ENCODE measurements at places on chromosomes 4 and X.

- no peak for DNase-seq
Observed at GRCh38 chrX:78011846-78012245, 42.4 kb upstream of the PGAM4 start.

DNA sequence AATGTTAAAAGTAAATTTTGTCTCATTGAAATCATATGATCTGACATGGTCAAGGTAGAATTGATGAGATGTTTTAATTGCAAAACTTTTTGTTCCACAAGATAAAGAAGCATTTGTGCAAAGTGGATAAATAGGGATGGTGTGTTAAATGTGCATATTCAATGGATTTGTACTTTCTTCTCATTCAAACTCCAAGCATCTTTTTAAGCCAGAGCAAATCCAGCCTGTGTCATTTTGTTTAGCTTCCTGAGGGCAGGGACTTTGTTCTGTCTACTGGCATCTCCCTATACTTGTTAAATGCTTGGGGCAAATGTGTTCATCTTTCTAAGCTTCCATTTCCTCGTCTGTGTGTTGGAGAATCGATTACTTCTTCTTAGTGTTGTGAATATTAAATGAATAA, 200.3 kb downstream of the SLIT2 start:
- DNase-seq, result no peak

GRCh38 chr4:85475631-85476233, 782 bp downstream of the ARHGAP24 start:
- DNase-seq, result no peak

DNA sequence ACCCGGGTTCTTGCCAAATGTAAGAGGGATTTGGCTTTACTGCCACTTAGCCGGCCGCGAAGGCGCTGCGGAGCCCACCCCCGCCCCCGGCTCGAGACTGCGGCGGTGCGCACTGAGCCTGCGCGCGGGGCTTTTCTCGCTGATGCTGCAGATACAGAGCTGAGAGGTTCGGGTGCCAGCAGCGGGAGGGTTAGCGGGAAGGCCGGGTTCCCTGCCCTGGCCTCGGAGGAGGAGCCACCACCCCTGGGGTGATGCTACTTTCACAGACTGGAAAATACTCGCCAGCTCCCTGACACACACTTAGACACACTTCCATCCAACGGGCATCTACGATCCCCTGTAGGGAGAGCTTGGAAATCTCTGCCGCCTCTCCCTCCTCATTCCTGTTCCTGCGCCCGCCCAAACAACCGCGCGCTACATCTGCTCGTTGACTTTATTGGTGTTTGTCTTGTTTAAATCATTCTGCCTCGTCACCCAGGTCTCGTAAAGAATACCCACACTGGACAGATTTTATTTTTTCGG, 2.1 kb upstream of the PCDH7 start:
- DNase-seq, result no peak

DNA sequence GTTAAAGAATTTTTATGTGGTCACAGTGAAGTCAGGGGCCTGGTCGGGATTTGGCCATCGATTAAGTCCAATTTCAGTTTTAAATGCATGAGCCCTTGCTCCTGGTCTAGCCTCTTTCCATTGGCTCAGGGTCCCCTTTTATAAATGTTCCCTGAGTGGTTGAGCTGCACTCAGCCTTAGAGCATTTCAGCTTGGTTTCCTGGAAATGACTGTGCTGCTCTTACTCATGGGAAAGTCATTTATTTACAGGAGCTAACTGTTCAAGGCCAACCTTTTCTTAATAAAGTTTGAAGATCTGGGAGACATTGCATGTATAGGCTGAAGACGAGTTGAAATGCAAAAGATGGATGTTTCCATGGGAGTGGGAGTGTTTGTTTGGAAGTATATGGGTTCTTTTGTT, 98.8 kb upstream of the CLNK start:
- DNase-seq, result no peak

DNA sequence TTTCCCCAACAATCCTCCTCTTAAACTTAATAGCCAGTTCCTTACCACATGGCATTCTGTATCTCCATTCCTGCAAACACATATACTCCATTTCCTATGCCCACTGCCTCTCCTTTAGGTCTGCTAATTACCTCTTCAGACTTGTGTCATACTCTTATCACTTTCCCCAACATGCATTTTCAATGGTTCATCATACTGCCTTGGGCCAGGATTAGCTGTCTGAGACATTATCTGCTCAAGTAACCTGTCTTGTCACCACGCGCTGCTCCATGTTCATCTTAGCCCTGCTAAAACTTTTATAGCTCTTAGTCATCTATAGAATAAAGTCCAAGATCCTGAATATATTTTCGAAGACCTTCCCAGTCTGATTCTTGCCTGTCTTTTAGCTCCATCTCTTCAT, 224.1 kb upstream of the GK2 start:
- DNase-seq, result no peak

DNA sequence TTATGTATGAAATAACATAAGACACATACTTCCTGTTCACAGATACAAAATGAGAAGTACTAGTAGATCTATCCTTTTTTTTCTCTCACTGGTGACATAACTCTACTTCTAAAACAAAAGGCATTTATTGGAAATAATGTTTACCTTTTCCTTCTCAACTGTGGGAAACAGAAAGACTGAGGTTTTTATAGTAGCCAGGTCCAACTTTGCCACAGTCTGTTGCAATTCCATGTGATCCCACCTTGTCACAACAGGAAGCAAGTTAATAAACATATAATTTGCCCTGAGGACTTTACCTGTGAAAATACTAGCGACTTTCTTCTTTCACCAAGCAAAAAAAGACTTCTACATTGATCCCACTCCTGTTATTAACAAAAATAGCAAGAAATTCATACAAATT, 475.8 kb downstream of the PDGFC start:
- no peak for DNase-seq

DNA sequence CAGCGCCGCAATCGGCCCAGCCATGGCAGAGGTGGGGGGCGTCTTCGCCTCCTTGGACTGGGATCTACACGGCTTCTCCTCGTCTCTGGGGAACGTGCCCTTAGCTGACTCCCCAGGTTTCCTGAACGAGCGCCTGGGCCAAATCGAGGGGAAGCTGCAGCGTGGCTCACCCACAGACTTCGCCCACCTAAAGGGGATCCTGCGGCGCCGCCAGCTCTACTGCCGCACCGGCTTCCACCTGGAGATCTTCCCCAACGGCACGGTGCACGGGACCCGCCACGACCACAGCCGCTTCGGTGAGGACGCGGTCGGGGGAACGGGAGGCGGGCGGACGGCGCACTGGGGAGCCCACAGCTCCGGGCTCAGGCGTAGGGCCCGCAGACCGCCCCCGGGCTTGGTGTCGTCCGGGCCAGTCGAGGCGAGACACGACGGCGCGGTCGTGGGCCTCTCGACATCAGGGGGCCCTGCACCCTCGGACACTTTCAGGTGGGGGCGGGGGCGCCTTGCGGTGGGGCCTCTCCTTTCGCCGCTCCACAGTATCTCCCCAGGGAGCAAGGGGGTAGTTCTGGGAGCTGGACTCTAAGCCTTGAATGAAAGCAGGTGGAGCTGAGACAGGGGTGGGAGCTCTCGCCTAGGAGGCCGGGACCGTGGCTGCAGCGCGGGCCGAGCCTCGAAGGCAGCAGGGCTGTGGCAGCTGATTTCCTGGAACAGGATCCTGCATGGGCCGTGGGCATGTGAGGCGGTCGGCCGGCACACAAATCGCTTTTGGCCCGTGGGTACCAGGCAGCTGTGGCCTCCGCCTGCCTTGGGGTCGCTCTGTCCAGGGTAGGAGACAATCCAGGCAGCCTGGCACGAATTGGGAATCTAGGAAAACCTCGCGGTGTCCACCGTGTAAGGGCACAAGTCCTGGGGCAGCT, 722 bp downstream of the FGF16 start:
- DNase-seq, result no peak

DNA sequence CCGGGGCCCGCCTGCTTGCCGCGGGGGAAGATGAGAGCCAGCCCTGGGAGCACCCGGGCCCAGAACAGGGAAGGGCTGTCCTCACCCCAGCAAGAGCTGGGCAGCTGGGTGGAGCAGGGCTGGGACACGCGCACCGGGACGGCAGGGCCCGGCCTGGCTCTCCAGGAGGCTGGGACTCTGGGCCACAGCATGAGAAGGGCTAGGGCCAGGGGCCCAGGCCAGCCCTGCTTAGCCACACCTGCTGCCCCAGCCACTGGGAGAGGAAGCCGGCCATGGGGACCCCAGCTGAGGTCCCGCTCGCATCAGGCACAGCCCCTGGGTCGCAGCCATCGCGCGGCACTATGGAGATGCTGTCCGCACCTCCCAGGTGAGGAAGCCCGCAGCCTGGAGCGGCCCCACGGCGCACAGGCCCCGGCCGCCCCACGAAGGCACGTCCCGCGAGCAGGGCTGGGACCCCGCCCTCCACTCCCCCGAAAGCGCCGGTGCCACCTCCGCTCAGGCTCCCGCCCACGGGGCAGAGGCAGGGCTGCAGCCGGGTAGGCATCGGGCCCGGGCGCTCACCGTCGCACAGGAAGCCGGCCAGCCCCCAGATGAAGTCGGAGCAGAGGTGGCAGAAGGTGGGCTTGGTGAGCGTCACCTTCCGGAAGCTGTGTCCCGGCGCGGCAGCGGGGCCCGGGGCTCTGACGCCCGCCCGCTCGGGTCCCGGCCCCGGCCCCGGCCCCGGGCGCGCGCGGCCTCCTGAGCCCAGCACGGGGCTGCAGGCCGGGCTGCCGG, 531 bp downstream of the DGKQ start:
- peak; percentile 54 for DNase-seq

- DNase-seq, result no peak
Observed at GRCh38 chrX:154715825-154716224, 35.1 kb downstream of the GAB3 start.

- no peak for DNase-seq
Observed at GRCh38 chr4:60396341-60397049, 803.6 kb upstream of the ADGRL3 start.

DNA sequence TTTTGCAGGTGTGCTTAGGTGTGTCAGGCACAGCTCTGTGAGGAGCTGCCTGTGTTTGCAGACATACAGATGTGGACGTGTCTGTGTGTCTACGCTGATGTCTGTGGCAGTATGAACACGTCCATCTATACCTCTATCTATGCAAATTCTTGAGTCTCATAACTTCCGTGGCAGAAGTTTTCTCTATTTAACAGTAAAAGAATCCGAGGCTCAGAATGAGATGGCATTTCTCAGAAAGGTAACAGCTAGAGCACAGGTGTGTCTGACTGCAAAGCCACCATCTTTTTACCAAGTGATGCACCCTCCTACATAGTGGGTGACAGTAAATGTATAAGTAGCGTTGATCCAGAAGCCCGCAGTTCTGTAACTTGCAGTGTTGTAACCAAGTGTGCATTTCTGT, 39.9 kb upstream of the CYP4V2 start:
- DNase-seq, result no peak

DNA sequence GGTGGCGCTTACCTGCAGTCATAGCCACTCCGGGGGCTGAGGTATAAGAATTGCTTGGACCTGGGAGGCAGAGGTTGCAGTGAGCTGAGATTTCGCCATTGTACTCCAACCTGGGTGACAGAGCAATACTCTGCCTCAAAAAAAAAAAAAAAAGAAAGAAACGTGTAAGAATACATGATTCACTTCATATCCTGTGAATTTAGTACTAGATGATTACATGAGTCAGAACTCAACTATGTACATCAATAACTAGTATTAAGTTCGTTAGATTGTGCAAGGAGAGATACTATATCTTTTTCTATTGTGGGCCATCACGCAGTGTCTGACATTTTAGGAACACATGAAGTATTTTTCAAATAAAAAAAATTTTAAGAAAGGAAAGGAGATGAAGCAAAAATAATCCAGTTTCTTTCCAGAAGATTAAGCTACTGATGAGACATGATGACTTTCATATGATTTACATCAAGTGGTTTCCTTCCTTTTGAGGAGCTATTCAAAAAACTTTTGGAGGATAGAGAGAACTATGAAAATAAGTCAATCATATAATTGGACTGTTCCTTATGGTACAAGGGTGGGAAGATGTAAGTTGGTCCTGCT, 64.7 kb upstream of the EXOC1L start:
- no peak for DNase-seq

DNA sequence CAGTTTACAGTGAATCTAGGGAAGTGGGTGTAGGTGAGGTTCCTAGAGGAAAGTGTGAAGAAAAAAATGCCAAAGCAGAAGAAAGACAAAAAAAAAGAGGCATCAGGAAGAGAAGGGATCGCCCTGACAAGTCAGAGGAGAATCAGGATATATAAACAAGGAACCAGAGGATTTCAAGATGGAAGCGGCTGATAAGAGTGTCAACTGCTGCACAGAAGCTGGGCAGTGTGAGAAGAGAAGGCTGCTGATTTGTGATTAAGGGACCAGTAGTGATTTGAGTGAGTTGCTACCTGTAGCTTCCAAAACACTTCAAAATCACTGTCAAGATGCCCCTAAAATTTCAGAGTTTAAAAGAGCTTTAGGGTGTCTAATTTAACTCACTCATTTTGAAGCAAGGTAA, 258.2 kb downstream of the PPP3CA start:
- no peak for DNase-seq

- no peak for DNase-seq
Observed at GRCh38 chrX:19893727-19894126, 6.3 kb upstream of the SH3KBP1 start.

DNA sequence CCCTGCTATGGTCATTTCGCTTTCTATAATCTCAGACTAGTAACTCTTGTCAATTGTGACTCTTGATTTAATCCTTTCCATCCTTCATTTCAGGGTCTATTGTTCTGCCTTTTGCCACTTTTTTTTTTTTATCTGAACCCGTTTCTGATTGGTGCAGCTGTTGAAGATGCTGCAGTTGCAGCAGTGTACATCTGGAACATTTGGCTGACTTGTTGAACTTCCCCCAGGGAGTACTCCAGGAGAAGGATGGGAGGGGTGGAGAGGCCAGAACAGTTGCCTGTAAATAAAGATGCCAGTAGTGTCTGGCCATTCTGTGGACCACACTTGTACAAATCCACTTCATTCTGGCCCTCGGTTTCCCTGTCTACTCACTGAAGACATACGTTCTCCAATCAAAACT, 1.0 kb upstream of the EDA start:
- no peak for DNase-seq

DNA sequence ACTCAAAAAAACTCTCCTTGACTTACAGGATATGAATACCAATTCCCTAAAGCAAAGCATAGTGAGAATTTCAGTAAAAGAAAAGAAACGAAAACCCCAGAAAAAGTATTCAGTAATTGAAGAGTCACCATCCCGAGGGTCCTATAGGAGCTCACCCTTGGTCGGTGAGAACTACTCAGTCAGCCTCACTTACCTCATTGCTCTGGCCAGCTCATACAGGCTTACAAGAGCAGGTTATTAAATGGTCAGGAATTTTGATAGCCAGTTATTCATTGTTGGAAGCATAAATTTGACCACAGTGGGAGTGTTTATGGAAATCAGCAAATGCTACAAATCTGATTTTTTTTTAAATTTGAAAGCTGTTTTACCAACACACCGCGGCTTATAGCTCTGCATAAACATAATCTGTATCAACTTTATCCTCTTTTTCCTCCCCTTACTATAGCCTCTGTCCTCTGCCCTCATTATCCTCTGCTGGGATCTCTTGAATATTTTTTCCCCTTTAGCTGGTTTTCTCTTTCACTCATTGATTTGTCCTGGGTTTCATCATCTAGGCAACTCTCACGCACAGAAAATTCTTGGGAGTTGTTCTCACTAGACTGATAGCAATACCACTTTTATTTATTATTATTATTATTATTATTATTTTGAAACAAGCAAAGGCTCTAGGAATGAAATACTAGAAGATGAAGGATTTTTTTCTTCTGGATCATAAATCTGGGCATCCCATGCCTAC, 11.0 kb upstream of the CXCL2 start:
- no peak for DNase-seq

All from effector CD4-positive, alpha-beta T cell (primary cell).